Activated CD4-positive, alpha-beta T cell treated with anti-CD3 and anti-CD28 coated beads, Interleukin-10, Interleukin-2, amounts not matched to agents 100 ng/mL and 50 ng/mL, durations not matched to agents 16 hours and 8 hours (primary cell): ENCODE measurements at places on chromosomes 16 and 17.
A peak's percentile ranks its signal among the peaks of the same experiment; 100 is the strongest.

DNA sequence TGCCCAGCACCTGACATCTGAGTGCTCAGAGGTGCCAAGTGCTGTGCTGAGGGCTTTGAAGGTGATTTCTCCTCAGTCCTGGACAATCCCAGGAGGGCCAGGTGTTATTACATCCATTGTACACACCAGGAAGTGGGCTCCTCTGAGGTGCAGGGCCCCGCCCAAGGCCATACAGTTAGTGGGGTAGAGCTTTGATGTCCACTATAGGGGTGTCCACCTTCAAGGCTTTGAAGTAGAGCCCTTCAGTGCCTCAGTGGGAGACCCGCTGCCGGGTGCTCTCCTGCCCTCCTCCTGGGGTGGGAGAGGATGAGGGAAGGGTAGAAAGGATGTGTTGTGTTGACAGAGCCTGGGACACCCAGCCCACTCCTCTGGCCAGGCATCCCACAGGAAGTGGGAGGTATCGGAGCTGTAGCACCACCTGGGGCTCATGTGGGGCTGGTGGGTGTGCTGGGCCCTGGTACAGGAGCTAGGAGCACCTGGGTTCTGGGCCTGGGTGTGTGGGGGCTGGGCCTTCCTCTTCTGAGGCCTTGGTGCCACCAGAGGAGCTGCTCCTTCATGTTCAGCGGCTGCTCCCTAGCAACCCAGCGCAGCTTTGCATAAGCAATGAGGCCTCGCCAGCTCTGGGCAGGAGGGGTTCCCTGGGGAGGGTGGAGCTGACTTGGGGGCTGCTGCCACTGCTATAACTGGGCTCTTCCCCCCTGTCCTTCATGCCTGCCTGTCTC is 7.4 kb downstream of the LASP1 start:
- no peak for DNase-seq

GRCh38 chr17:16478649-16479048 is 13.3 kb downstream of the LRRC75A start:
- DNase-seq: no peak

DNA sequence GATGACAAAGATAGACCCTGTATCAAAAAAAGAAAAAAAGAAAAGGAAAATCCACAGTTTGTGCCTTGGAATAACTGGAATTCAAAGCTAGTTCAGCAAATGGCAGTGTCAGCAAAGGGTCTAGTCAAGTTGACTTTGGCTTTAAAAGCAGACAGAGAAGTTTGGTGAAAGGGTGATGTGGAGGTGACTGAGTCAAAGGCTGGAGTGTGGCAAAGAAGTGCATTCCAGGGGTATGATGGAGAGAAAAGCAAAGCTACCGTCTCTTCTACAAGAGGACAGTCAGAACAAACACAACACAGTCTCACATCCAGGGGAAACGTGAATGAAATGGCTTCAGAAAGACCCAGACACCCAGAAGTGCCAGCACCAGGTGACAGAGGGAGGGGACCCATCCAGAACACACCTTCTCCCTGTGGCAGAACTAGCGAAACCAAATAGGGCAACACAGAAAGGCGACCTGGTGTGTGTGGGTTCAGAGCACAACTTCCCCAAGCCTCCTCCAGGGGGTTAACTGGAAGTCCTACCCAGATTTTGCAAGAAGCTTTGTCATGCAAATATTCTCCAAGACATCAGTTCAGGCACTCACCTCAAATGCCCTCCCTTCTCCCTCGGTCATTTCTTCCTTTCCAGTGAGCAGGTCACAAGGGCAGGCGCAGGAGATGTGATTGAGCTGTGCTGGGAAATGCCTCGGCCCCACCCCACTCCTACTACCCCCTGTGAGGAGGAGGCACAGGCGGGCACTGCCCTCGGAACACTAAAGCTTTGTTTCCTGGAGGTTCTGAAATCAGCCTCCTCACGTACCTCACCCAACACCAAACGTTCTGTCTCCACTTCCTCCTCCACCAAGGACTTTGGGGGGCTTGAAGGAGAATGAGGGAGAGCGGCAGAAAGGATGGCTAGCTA is 481.9 kb downstream of the SOX9 start:
- no peak for DNase-seq

GRCh38 chr17:41539979-41540701 is 12.0 kb upstream of the KRT19 start:
- no peak for DNase-seq

DNA sequence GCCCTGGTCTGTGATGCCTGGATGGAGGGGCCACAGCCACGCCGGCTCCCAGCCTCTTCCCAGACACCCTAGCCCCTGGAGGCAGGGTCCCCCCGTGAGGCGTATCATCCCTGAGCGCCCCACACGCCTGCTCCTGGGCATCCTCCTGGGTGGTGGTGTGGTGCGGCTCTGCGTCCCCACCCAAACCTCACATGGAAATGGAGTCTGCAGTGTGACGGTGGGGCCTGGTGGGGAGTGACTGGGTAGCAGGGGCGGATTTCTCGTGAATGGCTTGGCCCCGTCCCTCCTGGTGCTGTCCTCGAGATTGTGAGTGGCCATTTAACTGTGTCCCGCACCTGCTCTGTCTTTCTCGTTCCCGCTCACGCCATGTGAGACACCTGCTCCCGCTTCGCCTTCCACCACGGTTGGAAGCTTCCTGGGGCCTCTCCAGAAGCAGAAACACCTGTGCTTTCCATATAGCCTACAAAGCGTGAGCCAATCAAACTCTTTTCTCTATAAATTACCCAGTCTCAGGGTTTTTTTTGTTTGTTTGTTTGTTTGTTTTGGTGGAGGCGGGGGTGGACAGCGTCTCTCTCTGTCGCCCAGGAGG is 5.9 kb upstream of the SSTR5 start:
- DNase-seq: no peak

- no peak for DNase-seq
Measured at GRCh38 chr16:75203096-75203495, 3.9 kb downstream of the CTRB2 start.

GRCh38 chr17:70478902-70479301 is 309.6 kb downstream of the KCNJ2 start:
- no peak for DNase-seq

GRCh38 chr17:16306211-16306610 is 47.1 kb downstream of the CENPV start:
- DNase-seq: no peak

DNA sequence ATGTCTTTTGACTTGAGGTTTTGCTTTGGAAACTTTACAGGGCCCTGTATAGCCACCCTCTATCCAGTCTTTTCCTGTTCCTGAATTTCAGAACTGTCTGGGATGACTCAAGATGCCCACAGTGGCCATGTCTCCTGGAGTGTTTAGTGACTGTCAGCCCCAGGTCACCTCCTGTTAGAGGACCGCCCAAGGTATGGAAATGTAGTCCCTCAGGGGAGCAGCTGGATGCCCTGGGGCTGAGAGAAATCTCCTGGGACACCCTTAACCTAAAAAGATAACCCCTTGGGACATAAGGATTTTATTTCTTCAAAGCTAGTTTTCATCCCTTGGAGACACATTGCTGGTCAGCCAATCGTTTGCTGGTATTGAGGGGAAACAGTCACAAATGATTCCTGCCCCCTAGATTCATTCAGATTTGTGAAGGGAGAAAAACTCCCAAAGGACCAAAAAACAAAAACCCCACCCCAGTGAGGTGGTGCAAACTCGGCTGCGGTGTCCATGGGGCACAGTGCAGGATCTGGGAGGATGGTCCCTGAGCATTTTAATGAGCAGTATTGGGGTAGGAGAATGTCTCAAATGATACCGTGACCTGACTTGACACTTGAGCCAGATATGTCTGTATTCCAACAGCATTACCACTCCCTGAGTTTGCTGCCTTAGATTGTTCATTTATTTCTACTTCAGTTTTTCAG is 1.7 kb downstream of the ZNF267 start:
- peak; percentile 33 for DNase-seq

- peak; percentile 13 for DNase-seq
Measured at GRCh38 chr16:58399718-58400633, 7.7 kb downstream of the GINS3 start.

DNA sequence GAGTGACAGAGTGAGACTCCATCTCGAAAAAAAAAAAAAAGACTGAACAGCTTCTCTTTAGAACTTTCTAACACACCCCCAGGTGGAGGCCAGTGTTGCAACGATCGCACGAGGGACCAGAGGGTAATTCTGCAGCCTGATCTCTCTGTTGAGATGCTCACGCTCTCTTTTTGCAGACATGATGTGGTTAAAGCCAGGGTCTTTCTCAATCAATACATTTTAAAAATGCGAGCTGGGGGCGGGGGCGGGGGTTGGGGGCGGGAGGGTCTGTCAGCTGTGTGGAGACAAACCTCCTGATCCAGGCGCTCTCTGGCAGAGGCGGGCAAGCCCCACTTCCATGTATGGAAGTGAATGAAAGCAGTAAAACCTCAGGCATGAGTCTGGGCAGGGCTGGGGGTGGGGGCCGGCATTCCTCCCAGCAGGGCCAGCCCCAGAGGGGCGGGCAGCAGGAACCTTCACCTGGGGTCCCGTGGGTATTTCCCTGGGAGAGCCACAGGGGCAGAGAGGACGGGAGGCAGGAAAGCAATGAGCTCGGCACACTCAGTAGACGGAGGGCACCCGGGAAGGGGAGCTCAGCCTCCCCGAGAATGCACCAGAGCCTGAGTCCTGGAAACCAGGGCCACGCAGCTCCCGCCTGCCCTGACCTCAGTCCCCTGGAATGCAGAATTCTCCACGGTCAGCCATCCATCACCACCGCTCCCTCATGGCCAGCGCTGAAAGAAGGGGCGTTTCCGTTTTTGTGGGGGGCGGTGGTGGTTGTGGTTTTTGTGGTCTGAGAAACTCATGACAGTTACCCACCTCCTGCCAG is 28.0 kb downstream of the NXN start:
- no peak for DNase-seq

DNA sequence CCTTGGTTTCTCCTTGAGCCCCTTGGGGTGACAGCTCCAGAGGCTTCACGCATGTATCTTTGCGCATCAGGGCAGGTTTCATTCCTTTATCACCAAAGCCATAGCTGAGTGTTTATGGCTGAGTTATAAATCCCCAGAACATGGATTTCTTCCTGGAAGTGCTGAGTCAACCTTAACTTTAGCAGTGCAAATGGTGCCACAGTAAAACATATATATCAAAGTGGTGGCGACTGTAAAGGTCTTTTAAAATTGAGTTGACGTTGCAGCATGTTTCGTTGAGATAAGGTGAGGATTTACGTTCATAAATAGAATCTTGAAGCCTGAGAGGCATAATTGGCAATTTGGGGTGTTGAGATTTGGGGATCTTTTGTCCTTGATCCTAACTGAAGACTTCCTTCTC is 214.1 kb downstream of the HS3ST4 start:
- no peak for DNase-seq

DNA sequence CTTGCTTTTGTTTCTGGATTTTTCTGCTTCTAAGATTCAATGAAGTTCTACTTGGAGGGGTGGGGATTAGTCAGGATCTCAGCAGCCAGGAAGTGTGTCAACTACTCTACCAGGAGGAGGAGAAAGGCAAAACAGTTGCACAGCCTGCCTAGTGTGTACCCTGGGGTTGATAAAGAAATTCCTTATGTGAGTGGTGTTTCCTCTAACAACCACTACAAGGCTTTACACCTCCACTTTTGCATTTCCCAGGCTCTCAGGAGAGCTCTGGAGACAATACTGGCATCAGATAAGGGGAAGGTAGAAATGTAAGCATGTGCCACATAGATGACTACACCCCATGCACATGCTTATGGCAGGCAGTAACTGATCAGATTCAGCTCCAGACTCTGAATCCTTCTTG is 174.6 kb downstream of the TOX3 start:
- DNase-seq: no peak

DNA sequence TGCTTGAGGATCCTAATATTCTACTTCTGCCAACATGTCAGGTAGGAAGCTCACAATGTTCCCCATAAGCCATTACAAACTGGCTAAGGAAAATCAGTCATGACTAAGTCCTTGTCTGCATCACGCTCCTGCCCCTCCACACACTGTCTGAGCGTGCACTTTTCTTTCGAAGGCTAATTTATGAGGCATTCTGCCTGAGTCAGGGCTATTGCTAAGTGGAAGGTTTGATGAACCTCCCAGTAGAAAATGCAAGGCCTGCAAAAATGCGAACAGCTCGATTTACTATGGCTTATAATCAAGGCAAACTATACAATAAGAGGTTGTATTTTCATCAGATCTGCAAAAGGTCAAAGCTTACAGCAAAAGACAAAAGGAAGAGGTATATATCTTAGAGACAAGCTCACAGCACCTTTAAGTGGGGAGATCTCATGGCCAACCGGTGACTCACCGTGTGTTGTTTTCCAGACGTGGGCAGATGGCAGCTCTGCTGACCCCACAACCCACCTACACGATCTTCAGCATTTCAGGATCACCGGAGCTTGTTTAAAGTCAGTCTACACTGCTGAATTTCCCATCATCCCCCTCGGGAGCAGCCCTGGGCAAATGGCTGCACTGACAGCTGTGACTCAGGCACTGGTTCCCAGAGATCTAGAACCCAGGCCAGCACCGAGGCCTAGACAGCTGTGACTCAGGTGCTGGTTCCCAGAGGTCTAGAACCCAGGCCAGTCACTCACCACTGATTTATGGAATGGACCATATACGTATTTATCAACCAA is 26.1 kb downstream of the MEAK7 start:
- DNase-seq: no peak
